Testis (tissue), 5 donors: ENCODE measurements at places on chromosomes 13 and 19. TPM values are rescaled to one million over a fixed set of nuclear protein-coding genes. Genes with fewer than 3 reads are reported as not detected.

The MAST1 gene
- total RNA-seq = 9.0 TPM

The VSTM1 gene
- not detected for total RNA-seq

The CCDC194 gene
- total RNA-seq = not detected

The PLK5 gene
- 13.4 TPM for total RNA-seq

The MBD3L2 gene
- total RNA-seq = not detected

The APC2 gene
- total RNA-seq = 5.9 TPM

The MTUS2 gene
- total RNA-seq = 8.3 TPM

The TMEM150B gene
- not detected for total RNA-seq

The ZNF415 gene
- 43.8 TPM for total RNA-seq

The MAG gene
- total RNA-seq = 10.8 TPM

The CCNA1 gene
- total RNA-seq = 58.9 TPM

The MADCAM1 gene
- 2.2 TPM for total RNA-seq

The SIGLEC14 gene
- total RNA-seq = 3.7 TPM

The ARGLU1 gene
- 164 TPM for total RNA-seq

The ZNF534 gene
- total RNA-seq = 8.3 TPM

The ZNF235 gene
- 12.1 TPM for total RNA-seq

The IGSF23 gene
- 0.79 TPM for total RNA-seq

The DPF1 gene
- total RNA-seq = 4.7 TPM

The RUBCNL gene
- 45.6 TPM for total RNA-seq

The DNAJC15 gene
- 11.8 TPM for total RNA-seq

The ZNF626 gene
- 19.7 TPM for total RNA-seq

The RXFP2 gene
- total RNA-seq = 0.43 TPM

The GIPC3 gene
- 0.87 TPM for total RNA-seq

The ZNF563 gene
- total RNA-seq = 13.7 TPM

The CGB7 gene
- total RNA-seq = 3.8 TPM

The TMEM255B gene
- total RNA-seq = 10.9 TPM

The CCDC8 gene
- 33.8 TPM for total RNA-seq

The LILRA1 gene
- total RNA-seq = 0.50 TPM

The GJB6 gene
- 1.4 TPM for total RNA-seq
